ENCODE measurements at places on chromosomes 1 and 21. TPM values are rescaled to one million over a fixed set of nuclear protein-coding genes. Genes with fewer than 3 reads are reported as not detected.

The C1orf94 gene
- total RNA-seq = not detected

The ARHGEF2 gene
- total RNA-seq = 65.9 TPM

The LCE3E gene
- total RNA-seq = not detected

The TMEM200B gene
- total RNA-seq = 9.3 TPM

DNA sequence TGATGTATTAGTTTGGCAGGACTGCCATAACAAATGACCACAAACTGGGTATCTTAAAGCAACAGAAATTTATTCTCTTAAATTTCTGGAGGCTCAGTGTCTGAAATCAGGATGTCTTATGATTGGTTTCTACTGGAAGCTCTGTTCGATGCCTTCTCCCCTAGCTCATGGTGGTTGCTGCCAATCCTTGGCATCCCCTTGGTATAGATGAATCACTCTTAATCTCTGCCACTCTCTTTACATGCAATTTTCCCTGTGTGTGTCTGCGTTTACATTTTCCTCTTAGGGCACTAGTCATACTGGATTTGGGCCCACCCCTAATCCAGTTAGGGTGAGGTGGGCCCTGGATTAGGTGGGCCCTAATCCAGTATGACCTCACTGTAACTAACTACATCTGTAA lies 54.7 kb upstream of the MPC2 start:
- DNase-seq = peak; percentile 44

DNA sequence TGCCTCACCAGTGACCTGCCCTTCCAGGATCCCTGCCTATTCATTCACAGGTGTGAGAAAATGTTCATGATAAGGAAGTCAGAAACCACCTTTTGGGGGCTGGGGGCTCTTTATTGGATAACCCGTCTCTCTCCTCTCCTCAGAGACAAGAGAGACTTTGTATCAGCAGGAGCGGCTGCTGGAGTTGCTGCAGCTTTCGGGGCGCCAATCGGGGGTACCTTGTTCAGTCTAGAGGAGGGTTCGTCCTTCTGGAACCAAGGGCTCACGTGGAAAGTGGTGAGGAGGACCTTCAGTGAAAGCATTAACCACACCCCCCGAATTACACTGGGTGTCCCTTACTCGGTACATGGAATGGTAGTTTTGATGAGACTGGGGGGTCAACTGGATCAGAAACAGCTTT lies 20.6 kb downstream of the NPPA start:
- no peak for DNase-seq

- no peak for DNase-seq
Measured at GRCh38 chr1:223738465-223739365, 26.4 kb downstream of the CAPN2 start.

- no peak for DNase-seq
Measured at GRCh38 chr1:74681449-74681848, 7.9 kb upstream of the ERICH3 start.

GRCh38 chr1:224238212-224238611 lies 55.2 kb downstream of the DEGS1 start:
- DNase-seq = no peak

DNA sequence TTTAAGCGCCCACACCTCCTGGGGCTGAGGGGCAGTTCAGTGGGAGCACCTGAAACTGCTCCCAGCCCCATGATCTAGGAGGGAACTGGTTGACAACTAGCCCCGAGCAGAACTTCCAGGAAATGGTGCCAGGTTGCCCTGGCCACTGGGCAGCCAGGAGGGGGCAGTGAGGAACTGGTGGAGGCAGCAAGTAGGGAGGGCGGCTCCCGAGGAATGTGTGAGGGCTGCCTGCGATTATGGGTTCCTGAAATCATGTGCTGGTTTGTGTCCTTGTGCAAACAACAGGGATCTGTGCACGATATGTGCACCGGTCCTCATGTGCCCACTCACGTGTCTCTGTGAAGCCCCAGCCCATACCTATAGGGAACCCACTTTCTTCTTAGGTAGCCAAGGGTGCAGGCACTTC lies 9.9 kb downstream of the GPR3 start:
- peak; percentile 53 for DNase-seq

DNA sequence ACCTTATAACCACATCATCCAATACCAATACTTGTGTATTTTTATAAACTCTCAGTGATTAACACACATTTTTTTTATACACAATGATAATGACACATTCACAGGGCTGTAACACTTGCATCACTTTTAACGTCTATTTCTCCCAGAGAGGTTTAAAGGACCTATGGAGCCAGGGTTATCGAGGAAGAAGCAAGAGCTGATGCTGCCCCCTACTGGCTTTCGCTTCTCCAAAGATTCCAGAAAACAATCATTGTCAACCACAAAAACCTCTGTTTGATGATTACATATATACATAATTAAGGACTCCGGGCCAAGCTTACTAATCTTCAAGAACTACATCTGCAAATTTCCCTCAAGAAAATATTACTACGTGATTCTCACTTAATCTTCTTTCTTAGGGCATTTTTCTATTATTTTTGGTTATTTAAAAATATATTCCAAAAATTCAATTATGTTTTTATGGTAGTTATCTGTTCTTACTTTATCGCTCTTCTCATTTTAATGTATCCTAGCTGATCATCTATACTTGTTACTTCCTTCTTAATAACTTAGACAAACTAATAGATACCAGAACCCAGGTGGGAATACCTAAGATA lies 214.5 kb downstream of the VAV3 start:
- peak; percentile 85 for DNase-seq

GRCh38 chr1:111789142-111789541 lies 33.4 kb downstream of the DDX20 start:
- DNase-seq = no peak

DNA sequence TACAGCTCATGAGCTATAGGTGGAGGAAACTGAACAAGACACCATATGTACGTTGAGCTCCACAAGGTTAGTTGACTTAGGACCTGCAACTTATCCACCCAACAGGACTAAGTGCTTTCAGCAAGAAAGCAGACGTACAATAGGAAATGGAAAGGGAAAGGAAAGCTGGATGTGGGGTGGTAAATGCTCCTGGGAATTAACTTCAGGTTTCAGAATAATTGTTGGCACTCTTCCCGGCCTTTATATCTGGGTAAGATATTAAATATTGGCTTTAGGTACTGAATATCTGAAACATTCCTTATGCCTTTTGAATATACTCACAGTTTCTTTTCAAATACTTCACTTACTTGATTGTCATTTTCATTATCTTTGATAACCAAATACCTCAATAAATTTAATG lies 36.3 kb downstream of the GLMN start:
- DNase-seq = no peak

DNA sequence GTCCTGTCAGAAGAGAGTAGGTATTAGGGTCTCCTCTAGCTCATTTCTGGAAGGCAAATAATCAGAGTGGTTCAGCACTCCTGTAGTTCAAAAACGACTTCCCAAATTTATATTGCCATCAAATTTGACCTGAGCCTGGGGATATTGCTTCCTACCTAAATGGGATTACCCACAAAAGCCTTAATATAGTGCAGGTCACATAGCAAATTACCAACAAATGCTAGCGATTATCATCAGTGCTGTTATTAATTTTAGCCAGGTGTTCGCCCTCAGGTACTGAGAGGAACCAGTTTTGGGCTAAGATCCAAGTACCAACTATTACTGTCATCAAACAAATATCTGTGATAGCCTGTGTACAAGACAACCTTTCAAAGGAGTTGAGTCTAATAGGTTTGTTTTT lies 661.8 kb upstream of the PTBP2 start:
- DNase-seq = no peak
